ENCODE measurements at places on chromosomes 2 and 18. TPM values are rescaled to one million over a fixed set of nuclear protein-coding genes. Genes with fewer than 3 reads are reported as not detected.

The UCN gene
- not detected for total RNA-seq

The RBM44 gene
- 1.6 TPM for total RNA-seq

DNA sequence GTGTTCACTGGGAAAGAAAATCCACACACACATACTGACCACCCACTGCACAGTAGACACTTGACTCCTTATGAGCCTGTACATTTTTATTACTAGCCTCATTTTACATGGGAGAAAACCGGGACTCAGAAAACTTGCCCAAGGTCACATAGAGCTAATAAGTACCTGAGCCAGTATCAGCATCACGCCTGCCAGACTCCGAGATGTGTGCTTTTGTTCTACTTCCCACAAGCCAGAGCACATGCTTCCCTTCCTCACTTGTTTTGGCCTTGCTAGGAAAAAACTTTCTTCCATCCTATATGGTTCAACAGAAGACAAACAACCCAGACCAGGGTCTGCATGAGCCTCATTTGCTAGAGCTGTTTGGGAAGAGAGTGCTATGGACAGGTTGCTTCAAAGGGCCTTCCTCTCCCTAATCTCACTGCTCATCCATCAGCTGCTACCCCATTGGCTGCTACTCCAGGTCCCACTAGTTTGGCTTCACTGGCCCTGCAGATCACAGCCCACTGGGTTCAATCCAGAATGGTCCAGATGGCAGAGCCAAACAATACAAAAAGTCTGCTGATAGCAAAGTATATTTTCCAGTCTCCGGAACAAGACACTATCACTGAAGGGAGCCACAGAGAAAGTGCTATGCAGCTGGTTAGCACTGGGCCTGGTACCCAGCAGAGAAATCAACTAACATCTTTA, 63.9 kb downstream of the STK39 start:
- H3K4me3 ChIP-seq = no peak overlapping the region
- H3K27me3 ChIP-seq = no peaks in the 10 kb centered on the region
- no peaks in the 10 kb centered on the region for H3K36me3 ChIP-seq
- no peak overlapping the region for H3K27ac ChIP-seq

GRCh38 chr2:59041139-59041538, 800.0 kb upstream of the FANCL start:
- no peak overlapping the region for H3K4me3 ChIP-seq
- no peak for DNase-seq
- H3K27me3 ChIP-seq = no peaks in the 10 kb centered on the region
- H3K4me1 ChIP-seq = no peaks in the 10 kb centered on the region
- H3K36me3 ChIP-seq = no peaks in the 10 kb centered on the region

The IKZF2 gene
- 26.5 TPM for total RNA-seq

- H3K27ac ChIP-seq = no peak overlapping the region
- H3K27me3 ChIP-seq = no peaks in the 10 kb centered on the region
- peaks cover 6% of the 10 kb centered on the region for H3K4me1 ChIP-seq
- no peaks in the 10 kb centered on the region for H3K36me3 ChIP-seq
- no peak overlapping the region for H3K4me3 ChIP-seq
These were observed 27.2 kb upstream of the MYCN start for GRCh38 chr2:15913146-15913545.
